ENCODE measurements at places on chromosomes 11 and 22.

GRCh38 chr11:46286789-46287188 lies 9.3 kb downstream of the CREB3L1 start:
- no peak for DNase-seq

DNA sequence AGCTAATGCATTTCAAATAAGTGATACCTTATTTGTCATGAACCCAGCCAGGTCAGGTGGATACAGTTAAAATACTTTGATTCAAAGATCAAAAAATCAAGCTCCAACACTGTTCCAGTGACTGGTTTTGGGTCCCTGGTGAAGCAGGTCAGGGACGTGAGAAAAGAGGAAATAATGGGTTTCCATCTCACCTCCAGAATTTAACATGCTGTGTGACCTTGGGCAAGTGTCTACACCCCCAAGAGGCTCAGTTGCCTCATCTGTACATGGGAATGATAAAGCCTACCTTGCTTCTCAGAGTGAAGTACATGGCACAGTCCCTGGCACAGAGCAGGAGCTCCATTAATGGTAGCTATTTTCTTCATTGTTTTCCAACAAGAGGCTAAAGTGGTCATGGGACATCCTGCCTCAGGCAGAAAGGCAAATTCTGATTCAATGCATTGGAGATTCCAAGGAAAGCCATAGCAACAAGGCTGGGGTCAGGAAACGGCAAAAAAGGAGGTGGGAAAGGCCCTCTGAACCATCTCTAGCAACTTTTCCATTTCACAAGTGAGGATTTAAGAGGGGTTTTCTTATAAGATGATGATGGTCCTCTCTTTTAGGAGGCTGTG lies 108.5 kb downstream of the CSNK2A3 start:
- DNase-seq = no peak

GRCh38 chr11:78203184-78203583 lies 14.5 kb downstream of the USP35 start:
- no peak for DNase-seq

GRCh38 chr11:69912161-69912910 lies 93.1 kb upstream of the FGF3 start:
- DNase-seq = no peak

DNA sequence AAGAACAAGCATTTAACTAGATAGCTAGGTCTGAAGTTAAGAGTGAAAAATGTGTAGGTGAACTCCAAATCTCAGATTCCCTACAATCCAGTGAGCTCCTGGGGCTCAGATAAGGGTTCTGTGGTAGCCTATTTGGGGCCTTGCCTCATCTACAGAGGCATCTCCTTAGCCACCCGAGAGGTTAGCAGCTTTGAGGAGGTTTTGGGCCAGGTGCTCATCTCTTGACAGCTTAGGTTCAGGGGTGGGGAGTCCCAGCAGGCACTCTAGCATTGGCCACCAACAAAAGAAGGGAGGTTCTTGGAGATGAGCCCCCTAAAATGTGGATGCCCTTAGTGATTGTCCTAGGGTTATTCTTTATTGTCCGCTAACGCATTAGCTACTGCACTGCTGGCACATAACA lies 184.4 kb upstream of the B3GAT1 start:
- no peak for DNase-seq

GRCh38 chr11:61028135-61028729 lies 56.8 kb downstream of the CD6 start:
- DNase-seq = no peak

GRCh38 chr11:36779791-36780190 lies 181.8 kb upstream of the RAG2 start:
- no peak for DNase-seq

- no peak for DNase-seq
Measured at GRCh38 chr11:122963961-122964360, 17.7 kb downstream of the BSX start.
